Activated CD8-positive, alpha-beta memory T cell treated with anti-CD3 and anti-CD28 coated beads for 24 hours (primary cell): ENCODE measurements at places on chromosomes 11 and 22.

DNA sequence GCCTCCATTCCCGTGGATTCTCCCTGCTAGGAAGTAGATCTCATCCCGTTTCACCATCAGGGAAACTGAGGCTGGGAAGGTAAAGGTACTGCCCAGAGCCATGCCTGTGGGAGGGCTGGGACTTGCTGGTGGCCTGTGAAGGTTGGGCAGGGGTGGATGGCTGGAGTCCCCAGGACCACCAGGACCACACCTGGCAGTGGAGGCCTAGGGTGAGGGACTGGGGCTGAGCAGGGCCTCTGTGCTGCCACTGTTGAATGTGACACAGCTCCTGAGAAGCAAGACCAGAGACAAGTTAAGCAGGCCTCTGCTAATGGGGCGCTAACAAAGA, 26.2 kb upstream of the PRODH start:
- no peak for DNase-seq

- no peak for DNase-seq
Measured at GRCh38 chr22:42978453-42979103, 36.4 kb downstream of the PACSIN2 start.

DNA sequence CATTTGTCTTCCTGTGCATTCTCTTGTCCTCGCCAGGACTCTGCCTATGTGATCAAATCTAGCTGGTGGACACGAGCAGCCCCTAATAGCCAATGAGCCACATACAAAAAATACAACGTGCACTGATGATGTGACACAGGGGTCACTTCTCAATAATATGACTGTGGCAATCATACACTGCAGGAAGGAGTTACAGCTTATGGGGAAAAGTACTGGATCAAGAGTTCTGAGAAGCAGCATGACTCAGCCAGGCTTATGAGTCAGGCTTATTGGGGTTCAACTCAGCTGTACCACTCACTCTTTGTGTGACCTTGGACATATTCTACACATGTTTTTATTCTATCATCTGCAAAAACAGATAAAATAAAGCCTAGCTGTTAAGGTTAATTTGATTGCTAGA, 889.4 kb upstream of the TENM4 start:
- no peak for DNase-seq

- no peak for DNase-seq
Measured at GRCh38 chr11:12754582-12755234, 80.5 kb downstream of the TEAD1 start.

DNA sequence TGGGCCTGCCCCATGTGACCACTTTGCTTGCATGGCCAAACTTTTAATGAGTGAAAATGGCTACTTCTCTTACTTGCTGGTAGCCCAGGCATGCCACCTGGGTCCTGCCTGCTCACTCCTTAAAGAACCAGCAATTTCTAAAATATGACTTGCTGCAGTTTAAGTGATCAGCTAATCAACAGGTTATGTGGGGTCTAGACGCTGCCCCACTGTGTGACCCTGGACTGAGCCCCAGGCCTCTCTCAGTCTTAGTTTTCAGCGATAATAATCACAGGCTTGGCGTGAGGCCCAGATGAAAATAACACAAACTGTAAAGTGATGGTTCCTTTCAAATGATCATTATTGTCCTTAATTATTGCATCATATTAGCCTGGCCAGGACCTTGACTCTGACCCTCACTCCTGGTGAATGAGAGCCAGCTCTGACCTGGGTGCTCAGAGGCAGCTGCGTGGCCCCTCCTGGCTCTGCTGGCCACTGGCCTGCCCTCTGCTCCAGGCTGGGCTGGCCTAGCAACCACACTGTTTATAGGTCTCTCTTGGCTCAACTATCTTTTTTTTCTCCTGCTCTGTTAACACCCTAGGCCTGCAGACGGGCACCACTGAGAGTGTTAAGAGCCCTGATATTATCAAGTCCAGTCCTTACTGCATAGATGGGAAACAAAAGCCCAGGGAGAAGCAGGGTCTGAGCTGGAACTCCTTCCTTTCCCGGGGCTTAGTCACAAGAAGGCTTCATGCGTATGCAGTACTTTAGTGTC, 89.7 kb downstream of the RRM1 start:
- DNase-seq: no peak
